ENCODE measurements at places on chromosomes 16 and 17.

DNA sequence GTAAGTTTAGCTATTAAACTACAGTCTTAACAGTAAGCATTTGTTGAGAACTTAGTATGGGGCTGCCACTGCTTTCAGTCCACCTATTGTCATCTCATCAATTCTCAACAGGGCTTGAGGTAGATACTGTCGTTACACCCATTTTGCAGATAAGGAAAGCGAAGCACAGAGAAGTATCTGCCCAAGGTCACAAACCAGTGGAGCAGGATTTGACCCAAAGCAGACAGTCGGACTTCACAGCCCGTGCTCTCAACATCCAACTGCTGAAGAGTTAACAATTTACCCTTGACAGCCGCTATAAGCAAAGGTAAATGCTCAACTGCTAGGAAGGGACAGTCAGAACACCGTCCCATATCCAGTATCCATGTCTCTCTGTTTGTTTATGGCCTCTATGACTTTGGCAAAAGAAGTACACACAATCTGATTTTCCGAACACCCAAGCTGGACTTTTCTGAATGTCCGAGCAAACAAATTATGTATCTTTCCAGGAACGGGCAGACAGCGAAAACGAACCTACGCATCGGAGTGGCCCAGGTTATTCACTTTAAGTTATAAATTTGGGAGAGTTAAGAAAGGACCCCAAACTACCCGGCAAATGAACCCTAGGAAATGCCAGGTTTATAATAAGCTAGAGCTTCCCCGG is 1.2 kb downstream of the SIAH1 start:
- DNase-seq, result no peak

- no peak for DNase-seq
These were observed 3.0 kb downstream of the NUDT16L1 start for GRCh38 chr16:4696172-4696904.

DNA sequence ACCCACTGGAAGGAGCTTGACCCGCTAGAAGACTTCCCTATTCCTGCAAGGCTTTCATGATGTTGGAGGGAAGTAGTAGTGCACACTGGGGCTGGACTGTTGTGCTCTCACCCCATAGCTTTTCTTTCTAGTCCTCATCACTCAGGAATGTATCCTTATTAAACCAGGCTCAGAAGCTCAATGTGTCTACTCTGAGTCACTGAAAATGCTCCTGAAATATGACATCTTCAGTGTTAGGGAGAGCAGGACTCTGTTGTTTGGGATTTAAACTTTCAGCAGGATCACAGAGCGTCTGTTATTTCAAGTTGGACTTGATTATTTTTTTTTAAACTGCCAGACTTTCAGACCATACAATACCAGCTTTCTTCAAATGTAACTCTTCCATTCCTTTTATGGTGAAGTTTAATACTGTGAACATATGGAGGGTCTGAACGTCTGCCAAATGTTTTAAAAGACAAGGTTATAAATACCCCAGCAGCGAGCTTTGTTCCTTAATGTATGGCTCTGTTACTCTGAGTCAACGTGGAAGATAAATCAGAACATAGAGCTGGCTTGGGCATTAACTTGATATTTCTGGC is 257.5 kb downstream of the CDH11 start:
- no peak for DNase-seq

DNA sequence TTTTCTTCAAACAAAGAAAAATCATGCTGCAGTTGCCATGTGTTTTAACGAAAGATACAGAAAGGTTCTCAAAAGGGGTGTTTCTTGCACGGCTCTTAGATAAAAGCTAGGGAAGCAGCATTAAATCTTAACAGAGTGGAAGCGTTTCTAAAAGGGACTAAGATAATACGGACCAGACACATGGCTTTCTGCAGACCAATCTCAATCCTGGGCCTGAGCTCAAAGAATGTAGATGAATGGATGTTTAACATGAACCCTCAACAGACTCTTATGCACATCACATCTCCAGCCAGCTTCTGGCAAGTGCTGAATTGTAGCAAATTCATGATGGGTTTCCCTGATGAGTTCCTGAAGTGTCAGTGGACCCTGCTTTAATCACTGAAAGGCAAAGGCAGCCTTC is 80.2 kb upstream of the COX10 start:
- DNase-seq, result no peak

GRCh38 chr17:33284022-33284421 is 9.1 kb downstream of the ASIC2 start:
- DNase-seq, result no peak

- no peak for DNase-seq
These were observed 1.6 kb downstream of the KIF22 start for GRCh38 chr16:29791845-29792807.

DNA sequence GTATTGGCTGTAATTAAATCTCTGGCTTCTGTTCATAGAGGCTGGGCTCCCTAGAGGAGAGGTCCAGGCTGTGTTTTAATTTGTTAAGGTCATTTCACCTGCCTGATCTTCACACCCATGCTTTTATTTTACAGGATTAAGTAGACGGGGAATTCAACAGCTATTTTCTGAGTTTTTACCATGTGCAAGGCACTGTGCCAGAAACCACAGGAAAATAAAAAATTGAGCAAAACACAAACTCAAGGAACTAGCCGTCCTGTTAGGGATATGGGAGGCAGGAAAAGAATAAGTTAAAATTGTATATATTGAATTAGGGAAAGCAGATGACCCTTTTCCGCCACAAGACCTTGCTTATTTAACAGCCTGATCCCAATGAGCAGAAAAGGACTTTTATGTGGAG is 29.1 kb downstream of the HS3ST3A1 start:
- no peak for DNase-seq

- DNase-seq, result no peak
These were observed at the start of gene SLC4A1 for GRCh38 chr17:44267818-44268490. Gene SLC4A1, minus strand, starts transcription at chr17:44268135. Its CDS starts 5,269 bp downstream, at chr17:44262866.

DNA sequence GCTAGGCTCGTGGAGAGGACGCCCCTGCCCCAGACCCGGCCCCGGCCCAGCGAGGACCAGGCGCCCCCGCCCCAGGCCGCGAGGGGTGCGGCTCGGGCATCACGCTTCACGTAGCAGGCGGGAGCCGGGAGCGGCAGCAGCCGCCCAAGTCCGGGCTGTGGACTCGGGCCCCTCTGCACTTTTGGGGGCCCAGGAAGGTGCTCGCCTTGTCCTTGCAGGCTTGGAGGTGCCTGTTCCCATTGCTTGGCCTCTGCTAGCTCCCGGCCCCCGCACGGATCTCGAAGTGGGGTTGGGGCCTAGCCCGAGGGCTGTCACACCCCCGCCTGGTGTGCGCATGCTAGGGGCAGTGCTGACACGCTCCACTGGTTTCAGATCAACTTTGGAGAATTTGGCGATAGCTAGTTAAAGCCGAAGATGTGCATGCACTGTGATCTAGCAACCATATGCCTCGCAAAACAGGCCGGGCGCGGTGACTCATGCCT is 55.7 kb downstream of the WSB1 start:
- no peak for DNase-seq

DNA sequence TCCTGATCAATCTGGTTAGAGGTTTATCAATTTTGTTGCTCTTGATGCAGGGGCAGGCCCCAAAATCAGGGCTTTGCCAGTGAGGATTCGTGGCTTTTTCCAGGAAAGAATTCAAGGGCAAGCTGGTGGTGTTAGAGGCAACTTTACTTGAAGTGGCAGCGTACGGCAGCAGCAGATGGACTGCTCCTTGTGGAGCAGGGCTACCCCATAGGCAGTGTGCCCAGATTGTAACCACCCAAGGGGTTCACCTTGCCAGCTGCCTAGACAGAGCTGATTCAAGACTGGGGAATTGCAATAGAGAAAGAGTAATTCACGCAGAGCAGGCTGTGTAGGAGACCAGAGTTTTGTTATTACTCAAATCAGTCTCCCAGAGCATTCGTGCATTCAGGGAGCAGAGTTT is 16.7 kb downstream of the DRC7 start:
- DNase-seq, result no peak

DNA sequence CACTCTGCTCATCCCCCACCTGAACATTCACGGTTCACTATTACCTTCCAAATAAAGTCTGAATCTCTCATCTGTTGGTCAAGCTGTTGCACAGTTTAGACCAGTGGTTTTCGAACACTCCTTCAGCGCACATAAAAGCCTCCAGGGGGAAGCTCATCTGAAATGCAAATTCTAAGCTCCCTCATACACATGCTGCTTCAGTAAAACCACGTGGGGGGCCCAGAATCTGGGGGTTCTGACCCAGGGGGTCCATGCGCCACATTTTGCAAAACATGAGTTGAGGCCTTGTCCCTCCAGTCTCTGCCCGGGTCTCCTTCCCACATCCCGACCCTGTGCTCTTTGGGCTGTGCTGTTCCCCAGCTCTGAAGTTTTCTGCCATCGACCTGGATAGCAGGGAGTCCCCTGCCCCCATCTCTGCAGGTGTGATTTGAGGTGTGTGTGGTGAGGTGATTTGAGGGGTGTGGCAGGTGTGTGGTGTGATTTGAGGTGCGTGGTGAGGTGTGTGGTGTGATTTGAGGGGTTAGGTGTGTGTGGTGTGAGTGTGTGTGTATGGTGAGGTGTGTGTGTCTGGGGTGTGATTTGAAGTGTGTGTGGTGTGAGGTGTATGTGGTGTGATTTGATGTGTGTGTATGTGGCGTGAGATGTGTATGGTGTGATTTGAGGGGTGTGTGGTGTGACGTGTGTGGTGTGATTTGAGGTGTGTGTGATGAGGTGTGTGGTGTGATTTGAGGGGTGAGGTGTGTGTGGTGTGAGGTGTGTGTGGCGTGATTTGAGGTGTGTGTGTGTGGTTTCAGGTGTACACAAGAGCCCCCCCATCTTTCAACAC is 4.8 kb upstream of the RAB37 start:
- DNase-seq, result no peak

- no peak for DNase-seq
These were observed 57.6 kb upstream of the LHX1 start for GRCh38 chr17:36879624-36880131.

- no peak for DNase-seq
These were observed 2336.1 kb downstream of the TP53TG3F start for GRCh38 chr16:35795361-35796029.

DNA sequence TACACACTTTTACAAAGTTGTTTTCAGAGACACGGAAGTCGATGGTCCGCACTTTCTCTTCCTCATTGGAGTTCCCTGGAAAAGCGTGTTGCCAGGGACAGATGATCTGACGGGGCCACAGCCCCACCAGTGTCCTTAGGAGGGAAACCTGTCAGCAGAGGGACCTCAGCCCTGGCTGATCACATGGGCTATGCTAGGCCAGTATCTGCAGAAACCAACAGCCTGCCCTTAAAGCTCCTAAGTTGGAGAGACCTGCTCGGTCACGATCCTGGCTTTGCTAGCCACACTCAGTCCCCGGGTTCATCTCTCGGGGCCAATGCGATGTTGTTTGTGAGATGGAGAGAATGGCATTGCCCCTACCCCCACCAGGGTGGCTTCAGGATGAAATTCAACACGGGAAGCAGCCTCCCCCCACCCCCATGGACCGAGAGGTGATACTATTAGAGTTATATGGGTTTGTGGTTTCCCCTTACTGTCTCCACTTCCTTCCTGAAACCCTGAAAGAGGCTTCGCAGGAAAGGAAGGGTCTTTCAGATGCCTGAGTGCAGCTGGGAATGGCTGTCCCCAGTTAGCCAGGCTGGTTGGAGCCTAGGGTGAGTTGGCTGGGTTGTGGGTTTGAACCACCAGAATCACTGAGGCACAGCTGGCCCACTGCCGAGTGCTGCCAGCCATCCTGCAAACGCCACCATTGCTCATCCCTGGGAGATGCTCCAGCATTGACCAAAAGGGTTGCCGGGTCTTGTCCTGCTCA is 16.6 kb downstream of the RMI2 start:
- no peak for DNase-seq

GRCh38 chr17:77927777-77928518 is 30.6 kb upstream of the TNRC6C start:
- no peak for DNase-seq

DNA sequence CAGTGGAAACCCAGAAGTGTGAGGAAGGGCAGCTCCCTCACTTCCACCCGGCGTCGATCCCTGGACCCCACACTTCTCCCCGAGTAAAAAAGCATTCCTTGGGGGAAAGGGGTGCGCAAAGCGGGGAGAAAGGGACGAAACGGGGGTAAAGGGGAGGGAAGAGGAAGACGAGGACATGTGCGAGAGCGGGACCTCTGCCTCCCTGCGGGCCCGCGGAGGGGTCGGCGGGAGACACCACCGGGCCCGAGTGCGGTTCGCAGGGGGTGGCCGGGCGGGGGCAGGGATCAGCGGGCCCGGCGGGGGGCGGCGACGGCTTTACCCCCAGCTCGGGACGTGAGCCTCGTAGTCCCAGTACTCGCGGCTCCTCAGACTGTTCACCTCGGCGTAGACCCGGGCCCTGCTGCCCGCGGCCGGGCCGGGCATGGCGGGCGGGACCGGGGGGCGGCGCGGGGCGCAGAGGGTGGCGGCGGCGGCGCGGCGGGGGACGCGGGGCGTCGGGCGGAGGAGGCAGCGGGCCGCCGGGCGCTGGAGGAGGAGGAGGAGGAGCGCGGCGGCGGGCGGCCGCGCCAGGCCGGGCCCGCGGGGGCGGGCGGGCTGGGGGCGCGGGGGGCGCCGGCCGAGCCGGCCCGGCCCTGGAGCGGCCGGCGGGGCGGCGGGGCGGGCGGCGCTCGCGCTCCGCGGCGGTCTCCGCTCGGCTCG is 443 bp downstream of the CSNK2A2 start:
- no peak for DNase-seq

DNA sequence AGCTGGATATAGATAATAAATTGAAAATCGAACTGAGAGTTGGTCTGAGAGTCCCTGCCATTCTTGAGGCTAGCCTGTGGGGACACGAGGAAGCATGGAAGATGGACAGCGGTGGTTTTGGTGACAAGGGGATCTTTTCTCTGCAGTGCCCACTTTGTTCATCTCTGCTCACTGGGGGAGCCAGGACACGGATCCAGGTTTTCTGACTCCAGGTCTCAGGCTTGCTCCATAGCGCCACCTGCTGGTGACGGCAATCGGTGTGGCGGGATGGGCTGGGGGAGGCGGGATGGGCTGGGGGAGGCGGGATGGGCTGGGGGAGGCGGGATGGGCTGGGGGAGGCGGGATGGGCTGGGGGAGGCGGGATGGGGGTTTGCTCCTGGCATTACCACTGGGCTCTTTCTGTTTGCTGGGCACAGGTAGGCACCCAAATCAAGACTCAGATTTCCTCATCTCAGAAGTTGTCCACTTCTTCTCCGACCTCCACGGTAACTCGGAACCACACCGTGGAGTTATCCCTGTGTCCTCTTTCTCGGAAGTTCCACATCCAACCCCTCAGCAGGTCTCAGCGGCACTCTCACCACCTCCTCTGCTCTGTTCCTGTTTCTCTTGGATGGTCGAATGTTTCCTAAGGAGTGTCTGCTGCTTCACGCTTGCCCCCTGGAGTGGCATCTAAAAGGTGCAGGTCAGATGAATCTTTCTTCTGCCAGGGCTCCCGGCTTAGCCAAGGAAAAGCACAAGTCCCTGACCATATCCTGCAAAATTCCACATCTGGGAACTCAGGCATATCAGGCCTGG is 142.4 kb downstream of the CYLD start:
- peak; percentile 1 for DNase-seq

Data from stimulated activated CD8-positive, alpha-beta memory T cell treated with anti-CD3 and anti-CD28 coated beads, Interleukin-15, amount 100 ng/mL, for 1 hour (primary cell).